ENCODE measurements at places on chromosomes 3 and 15. TPM values are rescaled to one million over a fixed set of nuclear protein-coding genes. Genes with fewer than 3 reads are reported as not detected.

GRCh38 chr3:126197854-126198584 lies 17.6 kb upstream of the ALDH1L1 start:
- peak; percentile 45 for DNase-seq
- no peaks in the 10 kb centered on the region for H3K4me1 ChIP-seq
- H3K4me3 ChIP-seq = no peak overlapping the region
- no peaks in the 10 kb centered on the region for H3K36me3 ChIP-seq
- H3K27me3 ChIP-seq = no peaks in the 10 kb centered on the region

DNA sequence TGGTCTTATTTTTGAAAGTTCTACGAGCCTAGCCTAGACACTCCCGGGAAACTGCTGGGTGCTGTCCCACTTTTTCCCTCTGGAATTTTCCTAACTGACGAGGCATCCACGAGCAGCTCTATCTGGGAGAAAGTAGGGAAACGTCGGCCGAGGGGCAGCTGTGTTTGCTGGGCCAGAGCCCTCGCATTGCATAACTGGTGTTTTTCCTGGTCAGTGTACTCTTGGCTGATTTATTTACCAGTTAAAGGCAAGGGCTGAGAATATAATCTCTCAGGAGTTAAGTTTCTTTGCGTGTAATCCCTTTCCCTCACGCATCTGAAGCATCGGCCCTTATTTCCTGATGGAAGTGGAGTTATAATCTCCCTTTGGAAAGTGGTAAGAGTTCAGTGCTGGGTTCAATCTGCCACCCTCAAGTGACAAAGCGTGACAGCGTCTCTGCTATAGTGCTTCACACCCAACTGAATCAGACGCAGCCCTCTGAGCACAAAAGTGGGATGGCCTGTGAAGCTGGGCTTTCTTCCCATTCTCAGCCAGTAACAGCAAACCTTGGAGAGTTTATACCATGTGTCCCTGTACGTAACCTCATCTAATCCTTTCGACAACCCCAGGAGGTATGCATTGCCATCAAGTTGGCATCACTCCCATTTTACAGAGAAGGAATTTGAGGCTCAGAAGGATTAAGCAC lies 311.5 kb downstream of the RORA start:
- H3K4me1 ChIP-seq = no peaks in the 10 kb centered on the region
- H3K4me3 ChIP-seq = no peak overlapping the region
- no peak for DNase-seq
- no peak overlapping the region for H3K27ac ChIP-seq
- H3K27me3 ChIP-seq = 0 out of 2 replicates have a peak, but pooled peaks cover 2% of the 10 kb centered on the region

- H3K27me3 ChIP-seq = no peaks in the 10 kb centered on the region
- no peak overlapping the region for H3K4me3 ChIP-seq
- no peak overlapping the region for H3K27ac ChIP-seq
- no peaks in the 10 kb centered on the region for H3K4me1 ChIP-seq
- DNase-seq = no peak
Measured at GRCh38 chr15:98039596-98039995, 79.1 kb downstream of the ARRDC4 start.

DNA sequence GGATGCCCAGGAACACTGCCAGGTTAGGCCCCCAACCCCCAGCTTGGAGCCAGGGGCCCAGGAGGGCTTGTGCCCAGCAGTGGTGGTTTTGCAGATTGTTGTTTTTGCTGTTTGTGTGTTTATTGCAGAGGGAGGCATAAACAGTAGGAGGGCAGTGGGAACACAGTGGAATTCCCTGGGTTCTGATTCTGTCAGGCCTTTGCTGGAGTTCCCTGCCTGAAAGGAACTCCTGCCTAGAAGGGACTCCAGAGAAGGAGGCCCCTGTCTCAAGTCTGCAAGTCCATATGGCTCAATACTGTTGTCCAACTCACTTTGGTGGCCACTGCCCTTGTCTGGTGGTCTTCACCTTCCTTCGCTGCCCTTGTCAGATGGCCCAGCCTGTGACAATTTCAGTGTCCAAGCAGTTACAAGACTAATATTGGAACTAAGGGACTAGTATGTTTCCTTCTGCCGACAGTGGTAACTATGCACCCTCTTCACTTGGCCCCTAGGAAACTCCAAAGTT lies 47.4 kb upstream of the RAB6B start:
- H3K36me3 ChIP-seq = no peaks in the 10 kb centered on the region
- H3K27ac ChIP-seq = peak overlapping the region; percentile 9
- peaks cover 47% of the 10 kb centered on the region for H3K4me1 ChIP-seq
- DNase-seq = no peak
- no peaks in the 10 kb centered on the region for H3K27me3 ChIP-seq

- H3K36me3 ChIP-seq = no peaks in the 10 kb centered on the region
- DNase-seq = no peak
- H3K4me1 ChIP-seq = peaks cover 4% of the 10 kb centered on the region
- H3K27ac ChIP-seq = no peak overlapping the region
- H3K4me3 ChIP-seq = no peak overlapping the region
Measured at GRCh38 chr3:47791193-47791855, 9.6 kb upstream of the SMARCC1 start.

DNA sequence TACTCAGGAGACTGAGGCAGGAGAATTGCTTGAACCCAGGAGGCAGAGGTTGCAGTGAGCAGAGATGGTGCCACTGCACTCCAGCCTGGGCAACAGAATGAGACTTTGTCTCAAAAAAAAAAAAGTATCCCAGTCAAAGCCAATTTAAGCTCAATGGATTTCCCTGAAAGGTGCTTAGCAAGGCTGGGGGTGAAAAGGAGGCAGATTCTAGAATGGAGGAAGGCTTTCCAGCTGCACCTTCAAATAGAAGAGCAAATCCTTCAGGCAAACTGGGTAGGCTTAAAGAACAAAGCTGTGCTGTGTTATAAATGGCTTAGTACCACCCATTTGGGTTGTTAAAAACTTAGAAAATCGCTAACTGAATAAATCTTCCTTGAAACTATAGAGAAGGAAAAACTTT lies 3.0 kb upstream of the IFT57 start:
- H3K27ac ChIP-seq = no peak overlapping the region
- H3K4me3 ChIP-seq = no peak overlapping the region
- DNase-seq = no peak
- H3K4me1 ChIP-seq = peaks cover 7% of the 10 kb centered on the region

DNA sequence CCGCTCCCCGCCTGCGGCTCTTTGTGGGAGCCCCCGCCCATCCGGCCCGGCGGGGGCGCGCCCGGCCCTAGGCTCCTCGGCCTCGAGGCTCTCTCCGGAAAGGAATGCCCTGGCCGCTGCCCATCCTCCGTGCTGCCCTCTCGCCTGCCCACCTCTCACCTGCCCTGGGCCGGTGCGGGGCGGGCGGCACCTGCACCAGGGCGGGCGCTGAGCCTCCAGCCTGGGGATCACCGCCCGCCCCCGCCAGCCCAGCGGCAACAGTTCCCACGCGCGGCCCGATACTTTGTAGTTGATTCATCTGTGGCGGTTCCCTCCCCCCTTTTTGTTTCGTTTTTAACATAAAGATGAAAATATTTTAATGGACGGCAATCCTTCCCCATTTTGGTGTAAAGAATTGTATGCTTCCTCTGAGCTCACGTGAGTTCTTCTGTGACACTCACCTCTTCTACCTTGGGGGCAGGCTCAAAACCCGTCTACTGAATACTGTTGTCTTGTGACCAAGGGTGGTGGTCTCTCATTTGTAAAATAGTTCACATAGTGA lies 1.9 kb downstream of the KLF13 start:
- H3K4me1 ChIP-seq = peaks cover 35% of the 10 kb centered on the region
- DNase-seq = no peak
- H3K4me3 ChIP-seq = peak overlapping the region; percentile 86
- H3K27me3 ChIP-seq = no peaks in the 10 kb centered on the region
- peak overlapping the region; percentile 24 for H3K27ac ChIP-seq

DNA sequence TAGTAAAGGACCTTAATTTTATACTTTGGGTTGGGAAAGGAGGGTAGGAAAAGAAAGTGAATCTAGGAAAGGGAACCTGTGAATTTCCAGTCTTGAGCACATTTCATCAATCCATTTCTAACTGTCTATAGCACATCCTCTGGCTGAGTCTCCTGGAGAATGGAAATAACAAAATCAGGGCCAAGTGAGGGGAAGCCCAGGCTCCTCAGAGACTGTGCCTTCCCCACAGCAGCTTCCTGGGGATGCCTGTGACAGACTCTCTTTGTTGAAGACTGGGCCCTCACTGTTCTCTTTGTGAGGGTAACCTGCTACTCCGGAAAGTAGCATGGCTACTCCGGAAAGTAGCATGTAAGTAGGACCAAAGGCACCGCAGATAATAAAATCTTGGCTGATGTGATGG lies 22.6 kb upstream of the CSPG5 start:
- H3K36me3 ChIP-seq = peaks cover 24% of the 10 kb centered on the region
- no peak overlapping the region for H3K4me3 ChIP-seq
- DNase-seq = no peak
- H3K4me1 ChIP-seq = no peaks in the 10 kb centered on the region
- H3K27ac ChIP-seq = no peak overlapping the region

DNA sequence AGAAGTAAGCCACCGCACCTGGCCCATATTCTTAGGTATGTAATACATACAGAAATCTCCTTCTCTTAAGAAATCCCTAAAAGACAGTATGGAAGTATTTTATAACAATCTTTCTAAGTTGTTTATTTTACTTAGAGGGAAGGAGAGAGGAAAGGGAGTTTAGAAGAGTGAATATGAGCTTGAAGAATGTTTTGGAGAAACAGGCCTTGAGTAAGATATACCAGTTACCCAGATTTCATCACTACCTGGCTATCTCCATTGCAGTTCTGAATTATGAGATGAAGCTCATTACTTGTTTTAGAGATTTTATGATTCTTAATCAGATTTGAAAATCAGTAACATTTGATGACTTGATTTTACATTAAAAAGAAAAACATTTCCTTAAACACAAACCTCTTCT lies 71.9 kb downstream of the DCUN1D1 start:
- H3K36me3 ChIP-seq = peaks cover 7% of the 10 kb centered on the region
- no peak for DNase-seq
- no peaks in the 10 kb centered on the region for H3K27me3 ChIP-seq
- H3K4me1 ChIP-seq = no peaks in the 10 kb centered on the region
- H3K4me3 ChIP-seq = no peak overlapping the region
- H3K27ac ChIP-seq = no peak overlapping the region

DNA sequence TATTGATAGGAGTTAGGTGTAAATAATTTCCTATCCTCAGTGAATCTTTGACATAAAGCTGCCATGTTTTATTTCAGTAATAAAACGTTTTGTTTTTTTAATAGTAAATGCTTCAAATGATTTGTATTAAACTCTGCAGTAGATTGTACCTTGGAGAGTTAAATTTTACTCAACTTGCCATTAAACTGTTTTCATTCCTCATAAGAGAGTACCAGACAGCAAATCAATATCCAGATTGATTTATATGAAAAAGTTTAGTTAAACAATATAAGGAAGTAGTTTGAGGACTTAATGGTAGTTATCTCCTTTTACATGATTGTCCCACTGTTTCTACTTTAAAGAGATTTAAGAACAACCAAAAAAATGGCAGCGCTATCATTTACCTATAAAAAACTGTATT lies 18.4 kb downstream of the ALDH1A2 start:
- no peak for DNase-seq
- H3K36me3 ChIP-seq = no peaks in the 10 kb centered on the region
- H3K27ac ChIP-seq = no peak overlapping the region

GRCh38 chr3:151169262-151169947 lies 33.6 kb downstream of the GPR171 start:
- H3K27me3 ChIP-seq = peaks cover 7% of the 10 kb centered on the region
- no peak overlapping the region for H3K27ac ChIP-seq
- no peaks in the 10 kb centered on the region for H3K36me3 ChIP-seq
- no peaks in the 10 kb centered on the region for H3K4me1 ChIP-seq

DNA sequence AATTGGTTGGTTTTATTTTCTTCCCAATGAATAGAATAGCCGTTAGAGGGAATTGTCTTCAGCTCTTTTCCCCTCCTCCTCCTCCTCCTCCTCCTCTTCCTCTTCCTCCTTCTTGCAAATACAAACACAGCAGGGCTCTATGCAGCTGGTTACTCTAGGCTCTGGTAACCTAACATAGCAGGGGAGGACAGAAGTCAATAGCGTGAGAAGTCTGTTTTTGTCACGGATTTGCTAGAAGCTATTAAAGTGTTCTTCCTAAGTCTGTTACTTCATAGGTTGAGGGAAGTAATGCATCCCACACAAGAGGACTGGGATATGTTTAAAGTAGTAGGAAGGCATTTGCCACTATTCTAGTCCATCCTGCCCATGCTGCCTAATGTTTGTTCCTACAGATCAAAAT lies 374.7 kb upstream of the TPRG1 start:
- H3K4me3 ChIP-seq = no peak overlapping the region
- H3K4me1 ChIP-seq = peaks cover 20% of the 10 kb centered on the region
- H3K27ac ChIP-seq = no peak overlapping the region
- no peaks in the 10 kb centered on the region for H3K27me3 ChIP-seq

GRCh38 chr3:150073513-150073912 lies 102.8 kb upstream of the PFN2 start:
- no peak overlapping the region for H3K4me3 ChIP-seq
- H3K36me3 ChIP-seq = no peaks in the 10 kb centered on the region
- no peaks in the 10 kb centered on the region for H3K27me3 ChIP-seq
- H3K4me1 ChIP-seq = peaks cover 33% of the 10 kb centered on the region
- DNase-seq = no peak

DNA sequence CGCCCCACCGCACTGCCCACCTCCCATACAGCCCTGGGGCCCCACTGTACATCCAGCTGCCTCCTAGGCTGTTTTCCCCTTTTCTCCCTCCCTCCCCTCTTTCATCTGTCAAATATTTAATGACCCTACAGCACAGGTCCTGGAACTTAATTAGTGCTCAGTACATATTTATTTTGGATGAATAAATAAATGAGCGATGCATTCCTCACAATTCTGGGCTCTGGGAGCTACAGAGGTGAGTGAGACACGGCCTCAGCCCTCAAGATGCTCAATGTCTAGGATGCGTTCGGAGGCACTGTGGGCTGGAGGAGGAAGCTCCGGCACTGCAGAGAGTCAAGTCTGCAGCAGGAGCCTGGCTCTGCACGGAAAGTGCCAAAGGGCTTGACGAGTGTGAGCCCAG lies 175.0 kb downstream of the FAM43A start:
- no peak overlapping the region for H3K27ac ChIP-seq
- DNase-seq = no peak
- H3K36me3 ChIP-seq = no peaks in the 10 kb centered on the region
- no peaks in the 10 kb centered on the region for H3K27me3 ChIP-seq

The POPDC2 gene
- total RNA-seq = not detected

The RETNLB gene
- total RNA-seq = not detected

The WDR93 gene
- 0.05 TPM for total RNA-seq

The LRTM1 gene
- total RNA-seq = not detected

The ACOX2 gene
- 0.41 TPM for total RNA-seq

The TMEM40 gene
- total RNA-seq = not detected

The LSMEM2 gene
- not detected for total RNA-seq

The HHLA2 gene
- not detected for total RNA-seq

The BFSP2 gene
- not detected for total RNA-seq

The MITF gene
- 16.5 TPM for total RNA-seq

Measured in SJSA1 (cell line).